ENCODE measurements at places on chromosomes 5 and 9. TPM values are rescaled to one million over a fixed set of nuclear protein-coding genes. Genes with fewer than 3 reads are reported as not detected.

MARCOL gene
- not detected for total RNA-seq

OGN gene
- 454 TPM for total RNA-seq

PCDHGB2 gene
- total RNA-seq = 1.5 TPM

FOXI1 gene
- not detected for total RNA-seq

CER1 gene
- total RNA-seq = 0.22 TPM

SPAG8 gene
- total RNA-seq = 1.5 TPM

TOR4A gene
- 4.4 TPM for total RNA-seq

BTNL8 gene
- total RNA-seq = 0.09 TPM

ECSCR gene
- 36.0 TPM for total RNA-seq

SPATA31A7 gene
- total RNA-seq = not detected

TAS2R1 gene
- total RNA-seq = not detected

CBY3 gene
- total RNA-seq = not detected

KCNT1 gene
- 3.2 TPM for total RNA-seq

GGTA1 gene
- 9.9 TPM for total RNA-seq

PRDM9 gene
- not detected for total RNA-seq

AHRR gene
- total RNA-seq = 2.8 TPM

SPEF2 gene
- 8.8 TPM for total RNA-seq

C9orf85 gene
- 25.0 TPM for total RNA-seq

NPM1 gene
- total RNA-seq = 1,914 TPM

ATP10B gene
- total RNA-seq = 0.27 TPM

Measured in muscle of leg (tissue), 16 donors.